ENCODE measurements at places on chromosomes 1 and 21. TPM values are rescaled to one million over a fixed set of nuclear protein-coding genes. Genes with fewer than 3 reads are reported as not detected.

GRCh38 chr1:208231881-208232661, 12.1 kb downstream of the PLXNA2 start:
- no peaks in the 10 kb centered on the region for H3K36me3 ChIP-seq
- H3K27me3 ChIP-seq: no peaks in the 10 kb centered on the region
- H3K4me3 ChIP-seq: no peak overlapping the region

- no peak for DNase-seq
- peak overlapping the region; percentile 93 for H3K27ac ChIP-seq
- no peaks in the 10 kb centered on the region for H3K36me3 ChIP-seq
- peak overlapping the region; percentile 71 for H3K4me3 ChIP-seq
- H3K27me3 ChIP-seq: peaks cover 12% of the 10 kb centered on the region
These were observed 1.2 kb upstream of the ATF3 start for GRCh38 chr1:212607206-212607912.

DNA sequence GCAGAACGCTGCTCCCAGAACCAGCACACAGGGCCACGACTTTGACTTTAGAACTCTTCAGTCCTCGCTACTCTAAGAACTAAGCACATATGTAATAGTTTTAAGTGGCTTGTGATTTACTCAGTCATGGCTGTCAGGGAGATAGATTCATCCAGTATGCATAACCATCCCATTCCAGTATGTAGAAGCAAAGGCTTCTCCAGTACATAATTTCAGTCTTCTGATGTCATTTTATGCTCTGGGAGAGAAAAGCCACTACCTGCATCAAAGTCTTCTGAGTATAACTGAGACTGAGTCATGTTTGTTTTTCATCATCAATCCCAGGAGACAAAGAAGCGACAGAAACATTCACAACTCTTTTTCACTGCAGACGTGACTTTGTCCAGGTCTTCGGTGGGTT, 885.7 kb downstream of the PLA2G4A start:
- H3K27ac ChIP-seq: no peak overlapping the region
- H3K4me1 ChIP-seq: no peaks in the 10 kb centered on the region
- H3K27me3 ChIP-seq: no peaks in the 10 kb centered on the region

- no peak overlapping the region for H3K27ac ChIP-seq
- H3K4me3 ChIP-seq: no peak overlapping the region
- H3K4me1 ChIP-seq: no peaks in the 10 kb centered on the region
- H3K27me3 ChIP-seq: no peaks in the 10 kb centered on the region
- H3K36me3 ChIP-seq: peaks cover 2% of the 10 kb centered on the region
- no peak for DNase-seq
These were observed 55.7 kb upstream of the UBE2U start for GRCh38 chr1:64147759-64148158.

- no peaks in the 10 kb centered on the region for H3K36me3 ChIP-seq
- no peak overlapping the region for H3K27ac ChIP-seq
- no peak overlapping the region for H3K4me3 ChIP-seq
These were observed 159.9 kb upstream of the RUNX1 start for GRCh38 chr21:35208810-35209517.

DNA sequence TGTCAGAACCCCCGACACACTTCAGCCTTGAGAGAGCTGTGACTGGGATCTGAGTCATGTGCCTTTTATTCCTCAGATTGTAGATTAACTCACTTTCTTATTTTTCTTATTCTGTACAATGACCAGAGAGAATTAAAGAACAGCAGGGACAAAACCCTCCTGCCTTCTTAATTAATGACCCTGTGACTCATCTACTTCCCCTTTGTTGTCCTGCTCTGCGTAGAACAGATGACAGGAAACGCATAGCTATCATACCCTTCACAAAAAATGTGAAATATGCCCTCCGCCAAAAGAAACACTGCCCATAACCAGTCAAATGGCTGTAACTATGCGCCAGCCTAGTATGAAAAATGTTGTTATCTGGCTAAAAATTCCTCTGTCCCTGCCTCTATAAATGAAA, 9.1 kb upstream of the PADI2 start:
- no peak overlapping the region for H3K4me3 ChIP-seq
- H3K27me3 ChIP-seq: no peaks in the 10 kb centered on the region
- no peaks in the 10 kb centered on the region for H3K36me3 ChIP-seq
- no peak for DNase-seq

DNA sequence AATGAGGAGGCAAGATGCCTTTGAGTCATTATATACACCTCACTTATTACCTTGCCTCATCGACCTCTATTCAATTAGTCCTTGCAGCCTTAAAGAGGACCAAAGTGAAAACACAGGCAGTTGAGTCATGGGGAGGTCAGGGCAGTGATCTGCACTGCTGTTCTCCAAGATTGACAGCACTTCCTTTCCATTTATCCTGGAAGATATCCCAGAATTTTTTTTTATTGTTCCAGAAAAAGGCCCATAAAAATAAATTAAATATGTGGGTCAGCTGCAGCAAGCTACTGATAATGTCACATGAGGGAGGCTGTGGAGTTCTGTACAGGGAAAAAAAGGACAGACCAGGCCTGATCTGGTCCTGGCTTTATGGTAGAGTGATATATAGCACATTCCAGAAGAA, 33.2 kb upstream of the CDC42BPA start:
- H3K4me3 ChIP-seq: no peak overlapping the region
- no peaks in the 10 kb centered on the region for H3K27me3 ChIP-seq
- H3K27ac ChIP-seq: no peak overlapping the region
- H3K36me3 ChIP-seq: no peaks in the 10 kb centered on the region

DNA sequence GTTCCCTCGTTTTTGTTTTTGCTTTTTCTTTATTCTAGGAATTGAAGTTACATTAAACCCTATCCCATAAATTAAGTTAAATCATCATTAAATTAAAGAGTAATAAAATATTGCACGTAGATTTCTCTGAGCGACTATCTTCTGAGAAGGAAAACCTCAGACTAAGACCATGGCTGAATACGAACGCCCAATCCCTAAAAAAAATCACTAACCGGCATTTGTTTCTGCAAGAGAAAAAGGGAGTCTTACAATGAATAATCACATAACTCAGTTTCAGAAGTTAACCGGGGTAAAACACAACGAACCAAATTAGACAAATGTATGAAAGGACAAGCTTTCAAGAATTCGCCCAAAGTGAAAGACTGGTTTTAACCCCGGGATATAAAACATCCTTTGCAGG, 1.3 kb downstream of the PIK3R3 start:
- H3K4me1 ChIP-seq: no peaks in the 10 kb centered on the region
- H3K27ac ChIP-seq: peak overlapping the region; percentile 91
- H3K4me3 ChIP-seq: peak overlapping the region; percentile 48
- no peaks in the 10 kb centered on the region for H3K27me3 ChIP-seq

GRCh38 chr1:223849352-223850254, 3.9 kb upstream of the TP53BP2 start:
- no peak overlapping the region for H3K4me3 ChIP-seq
- H3K27ac ChIP-seq: no peak overlapping the region
- DNase-seq: no peak
- no peaks in the 10 kb centered on the region for H3K27me3 ChIP-seq
- H3K4me1 ChIP-seq: peaks cover 12% of the 10 kb centered on the region

DNA sequence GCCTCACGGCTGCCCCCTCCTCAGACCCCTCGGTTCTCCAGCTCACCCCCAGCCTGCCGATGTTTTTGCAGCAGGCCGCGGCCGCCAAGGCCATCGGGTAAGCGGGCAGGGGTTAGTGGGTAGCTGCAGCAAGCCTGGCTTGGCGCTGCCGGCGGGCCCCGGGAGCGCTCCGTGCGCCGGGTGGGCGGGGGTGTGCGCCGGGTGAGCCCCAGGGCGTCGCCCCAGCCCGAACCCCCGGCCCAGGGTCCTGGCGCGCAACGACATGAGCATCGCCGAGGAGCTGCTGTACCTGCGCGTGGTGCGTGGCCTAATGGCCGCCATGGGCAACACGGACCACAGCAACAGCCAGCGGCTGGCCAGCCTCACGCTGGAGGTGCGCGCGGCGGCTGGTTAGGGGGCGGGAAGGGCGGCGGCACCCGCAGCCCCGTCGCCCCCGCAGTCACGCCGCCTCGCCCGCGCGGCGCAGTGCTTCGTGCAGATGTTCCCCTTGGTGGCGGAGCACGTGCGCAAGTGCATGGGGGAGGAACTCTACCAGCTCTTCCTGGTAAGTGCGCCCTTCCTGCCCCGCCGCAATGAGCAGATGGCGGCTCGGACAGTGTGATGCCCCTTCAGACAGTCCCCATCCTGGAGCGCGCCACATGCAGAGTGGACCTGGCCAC, 6.5 kb downstream of the RNU5D-1 start:
- no peaks in the 10 kb centered on the region for H3K27me3 ChIP-seq
- H3K4me3 ChIP-seq: no peak overlapping the region
- H3K27ac ChIP-seq: peak overlapping the region; percentile 38
- no peaks in the 10 kb centered on the region for H3K36me3 ChIP-seq
- no peak for DNase-seq
- no peaks in the 10 kb centered on the region for H3K4me1 ChIP-seq

GRCh38 chr1:152759453-152760173, 1.8 kb downstream of the KPRP start:
- no peak overlapping the region for H3K4me3 ChIP-seq
- no peak overlapping the region for H3K27ac ChIP-seq
- no peaks in the 10 kb centered on the region for H3K36me3 ChIP-seq

GRCh38 chr1:51926171-51926812, 47.8 kb upstream of the NRDC start:
- no peaks in the 10 kb centered on the region for H3K36me3 ChIP-seq
- H3K27ac ChIP-seq: no peak overlapping the region
- no peak overlapping the region for H3K4me3 ChIP-seq
- peaks cover 93% of the 10 kb centered on the region for H3K27me3 ChIP-seq
- H3K4me1 ChIP-seq: no peaks in the 10 kb centered on the region

- no peaks in the 10 kb centered on the region for H3K27me3 ChIP-seq
- no peak overlapping the region for H3K4me3 ChIP-seq
- DNase-seq: no peak
- H3K27ac ChIP-seq: peak overlapping the region; percentile 100
- peaks cover 35% of the 10 kb centered on the region for H3K4me1 ChIP-seq
- H3K36me3 ChIP-seq: no peaks in the 10 kb centered on the region
These were observed 8.5 kb downstream of the IRF2BP2 start for GRCh38 chr1:234601301-234602017.

GRCh38 chr21:33751120-33751519, 108.8 kb downstream of the ITSN1 start:
- H3K27ac ChIP-seq: no peak overlapping the region
- H3K4me3 ChIP-seq: no peak overlapping the region
- H3K36me3 ChIP-seq: peaks cover 8% of the 10 kb centered on the region
- no peaks in the 10 kb centered on the region for H3K27me3 ChIP-seq
- DNase-seq: no peak
- H3K4me1 ChIP-seq: no peaks in the 10 kb centered on the region

DNA sequence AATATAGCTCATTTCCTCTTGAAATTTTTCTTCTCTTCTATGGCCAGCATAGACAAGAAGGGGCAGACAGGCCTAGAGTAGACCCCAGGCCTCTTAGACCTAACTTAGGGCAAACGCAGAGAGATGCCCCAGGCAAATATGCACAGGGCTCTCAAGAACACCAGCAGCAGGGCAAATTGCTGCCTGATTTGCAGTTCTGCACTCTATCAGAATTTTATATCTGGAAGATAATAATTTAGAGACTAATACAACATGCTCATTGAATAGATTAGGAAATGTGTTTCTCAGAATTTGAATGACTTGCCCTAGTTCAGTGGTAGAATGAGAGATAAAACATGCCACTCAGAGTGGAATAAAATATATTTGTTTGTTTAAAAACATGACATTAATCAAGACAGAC, 200.4 kb upstream of the ADGRL2 start:
- no peaks in the 10 kb centered on the region for H3K4me1 ChIP-seq
- H3K27ac ChIP-seq: no peak overlapping the region
- no peaks in the 10 kb centered on the region for H3K36me3 ChIP-seq
- H3K27me3 ChIP-seq: no peaks in the 10 kb centered on the region

DNA sequence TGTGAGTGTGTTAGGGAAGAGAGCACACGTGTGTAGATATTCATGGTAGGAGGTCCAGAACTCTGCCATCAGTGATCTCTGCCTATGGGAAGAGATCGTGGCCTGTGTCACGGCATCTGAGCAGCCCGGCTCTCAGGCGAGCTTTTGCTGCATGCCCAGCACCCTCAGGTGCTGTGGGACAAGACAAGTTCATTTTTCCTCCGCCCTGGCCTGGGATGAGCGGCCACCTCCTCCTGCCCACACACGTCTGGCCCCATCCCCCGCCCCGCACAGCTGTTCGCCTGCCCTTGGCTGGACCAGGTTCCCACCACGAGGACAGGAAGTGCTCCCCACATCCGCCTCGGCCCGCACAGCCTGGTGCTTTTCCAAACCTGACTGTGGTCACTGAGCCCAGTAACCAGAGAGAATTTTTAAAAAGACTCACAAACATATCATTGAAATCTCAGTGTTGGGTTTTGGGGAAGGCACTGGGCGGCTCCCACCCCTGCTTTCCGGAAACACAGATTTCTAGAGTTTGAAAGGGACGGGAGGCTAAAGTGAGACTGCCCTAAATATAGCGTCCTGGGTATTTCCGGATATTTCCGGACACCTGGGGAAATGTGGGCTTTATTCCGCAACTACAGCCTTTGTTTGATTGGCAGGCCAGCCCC, 18.0 kb downstream of the BMP8A start:
- no peaks in the 10 kb centered on the region for H3K36me3 ChIP-seq
- H3K27me3 ChIP-seq: no peaks in the 10 kb centered on the region
- no peak overlapping the region for H3K27ac ChIP-seq
- no peak for DNase-seq
- H3K4me3 ChIP-seq: no peak overlapping the region

- no peak overlapping the region for H3K4me3 ChIP-seq
These were observed 26.7 kb upstream of the TRIM17 start for GRCh38 chr1:228443395-228443794.

DNA sequence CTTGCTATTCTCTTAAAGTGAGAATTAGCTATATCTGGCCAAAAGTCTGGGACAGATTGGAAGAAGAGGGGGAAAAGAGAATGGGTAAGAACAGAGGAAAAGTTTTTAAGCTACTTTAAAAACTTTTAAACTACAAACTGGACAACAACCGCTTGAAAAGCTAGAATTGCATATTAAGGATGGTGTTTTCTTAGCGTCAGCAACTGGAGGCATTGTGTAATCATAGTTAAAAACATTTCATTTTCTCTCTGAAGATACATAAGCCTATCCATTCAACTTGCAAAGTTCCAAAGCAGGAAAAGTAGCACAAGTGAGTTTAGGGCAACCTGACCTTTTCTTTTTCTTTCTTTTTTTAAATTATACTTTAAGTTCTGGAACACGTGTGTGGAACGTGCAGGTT, 10.9 kb downstream of the PBX1 start:
- H3K4me1 ChIP-seq: no peaks in the 10 kb centered on the region
- no peak for DNase-seq
- H3K27me3 ChIP-seq: no peaks in the 10 kb centered on the region
- H3K36me3 ChIP-seq: no peaks in the 10 kb centered on the region
- peak overlapping the region; percentile 58 for H3K27ac ChIP-seq
- no peak overlapping the region for H3K4me3 ChIP-seq

GRCh38 chr1:175887521-175887920, 144.1 kb upstream of the TNR start:
- no peak overlapping the region for H3K27ac ChIP-seq
- no peaks in the 10 kb centered on the region for H3K4me1 ChIP-seq
- DNase-seq: no peak
- no peaks in the 10 kb centered on the region for H3K36me3 ChIP-seq
- no peak overlapping the region for H3K4me3 ChIP-seq
- H3K27me3 ChIP-seq: no peaks in the 10 kb centered on the region

- peaks cover 21% of the 10 kb centered on the region for H3K27me3 ChIP-seq
- DNase-seq: no peak
- no peak overlapping the region for H3K4me3 ChIP-seq
- no peaks in the 10 kb centered on the region for H3K4me1 ChIP-seq
- H3K36me3 ChIP-seq: no peaks in the 10 kb centered on the region
These were observed 684.0 kb downstream of the PTPRU start for GRCh38 chr1:29920316-29920715.

The AK5 gene
- 0.35 TPM for total RNA-seq

The RIPK4 gene
- 5.8 TPM for total RNA-seq

The DCST1 gene
- not detected for total RNA-seq

The GBP6 gene
- 1.3 TPM for total RNA-seq

The CADM3 gene
- total RNA-seq: 6.2 TPM

The NBPF3 gene
- 3.6 TPM for total RNA-seq

The RGS16 gene
- 10.1 TPM for total RNA-seq

The KANK4 gene
- 2.0 TPM for total RNA-seq

The LCE3E gene
- total RNA-seq: not detected

The ABCG1 gene
- 53.8 TPM for total RNA-seq

The DENND2C gene
- 3.2 TPM for total RNA-seq
